ENCODE measurements at places on chromosomes 1 and 21. TPM values are rescaled to one million over a fixed set of nuclear protein-coding genes. Genes with fewer than 3 reads are reported as not detected.

TNFRSF18 gene
- 0.47 TPM for total RNA-seq

PLEKHN1 gene
- 0.24 TPM for total RNA-seq

ALPL gene
- 14.9 TPM for total RNA-seq

CYP4Z1 gene
- total RNA-seq: not detected

NAV1 gene
- 43.3 TPM for total RNA-seq

MCOLN2 gene
- not detected for total RNA-seq

LCE1C gene
- not detected for total RNA-seq

CACNA1E gene
- total RNA-seq: 3.8 TPM

DNA sequence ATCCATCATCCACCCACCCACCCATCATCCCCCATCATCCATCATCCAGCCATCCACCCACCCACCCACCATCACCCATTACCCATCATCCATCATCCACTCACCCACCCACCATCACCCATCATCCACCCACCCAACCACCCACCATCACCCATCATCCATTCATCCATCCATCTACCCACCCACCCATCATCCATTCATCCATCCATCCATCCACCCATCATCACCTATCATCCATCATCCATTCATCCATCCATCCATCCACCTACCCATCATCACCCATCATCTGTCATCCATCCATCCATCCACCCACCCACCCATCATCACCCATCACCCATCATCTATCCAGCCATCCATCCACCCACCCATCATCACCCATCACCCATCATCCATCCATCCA lies 81.5 kb downstream of the ADARB1 start:
- no peak for DNase-seq

DNA sequence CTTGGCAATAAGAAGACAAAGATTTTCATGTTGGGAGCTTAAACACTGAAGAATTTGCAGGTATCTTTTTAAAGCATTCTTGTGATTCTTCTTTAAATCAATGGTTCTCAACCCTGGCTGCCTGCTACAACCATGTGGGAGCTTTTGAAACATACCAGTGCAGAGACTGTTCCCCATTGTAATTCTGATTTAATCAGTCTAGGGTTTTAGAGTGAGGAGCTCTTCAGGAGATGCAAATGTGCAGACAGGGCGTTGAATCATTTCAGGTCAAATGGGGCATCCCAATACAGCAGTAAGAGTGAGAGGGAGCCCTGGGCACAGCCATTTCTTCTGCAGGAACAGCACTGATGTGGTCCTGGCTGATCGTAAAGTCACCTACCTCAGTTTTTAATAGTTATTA lies 24.3 kb downstream of the KCNJ6 start:
- DNase-seq: no peak

DNA sequence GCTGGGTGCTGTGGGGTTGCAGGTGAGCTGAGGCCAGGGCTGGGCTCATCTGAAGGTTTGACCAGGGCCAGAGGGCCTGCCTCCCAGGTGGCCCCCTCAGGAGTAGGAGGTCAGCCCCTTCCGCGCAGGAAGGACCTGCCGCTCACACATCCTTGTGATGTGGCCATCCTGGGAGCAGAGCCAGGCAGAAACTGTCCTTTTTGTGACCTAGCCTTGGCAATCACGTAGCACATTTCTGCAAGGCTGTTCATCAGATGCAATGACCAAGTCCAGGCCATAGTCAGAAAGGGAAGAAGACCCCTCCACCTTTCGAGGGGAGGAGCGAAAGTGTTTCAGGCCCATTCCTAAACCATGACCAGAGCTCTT lies 55.5 kb upstream of the TRAPPC10 start:
- DNase-seq: no peak

GRCh38 chr1:224377676-224378006 lies 21.0 kb downstream of the CNIH4 start:
- DNase-seq: peak; percentile 74

DNA sequence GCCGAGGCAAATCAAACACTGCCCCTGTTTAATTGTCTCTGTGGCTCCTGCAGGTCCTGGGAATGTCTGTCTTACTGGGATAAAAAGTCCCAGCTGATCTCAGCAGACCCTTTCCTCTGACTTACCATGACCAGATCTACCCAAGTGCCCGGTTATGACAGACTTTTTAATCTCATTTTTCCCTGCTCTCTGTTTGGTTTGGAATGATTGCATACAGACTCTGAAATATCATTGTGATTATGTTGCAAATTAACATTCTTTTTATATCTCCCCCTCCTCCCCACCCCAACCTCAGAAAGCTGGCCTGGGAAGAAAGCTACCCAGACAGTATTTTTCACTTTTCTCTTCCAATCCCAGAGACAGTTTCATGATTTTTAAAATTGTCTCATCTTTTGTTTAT lies 16.3 kb downstream of the RAB7B start:
- no peak for DNase-seq

DNA sequence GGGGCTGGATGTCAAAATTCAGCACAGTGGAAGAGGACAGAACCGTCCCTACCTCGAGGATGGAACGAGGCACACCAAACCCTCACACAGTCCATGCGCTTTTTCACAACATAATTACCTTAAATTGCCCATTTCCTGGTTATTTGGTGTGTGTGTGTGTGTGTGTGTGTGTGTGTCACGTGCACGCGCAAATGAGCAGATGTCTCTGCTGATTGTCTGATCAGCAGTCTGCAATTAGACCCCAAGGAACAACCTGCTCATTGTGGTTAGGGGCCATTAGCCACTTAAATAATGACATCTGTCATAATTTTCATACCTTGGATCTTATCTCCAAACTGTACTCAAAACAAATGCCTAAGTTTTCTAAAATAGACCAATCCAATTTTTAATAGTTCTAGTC lies 23.2 kb downstream of the AVPR1B start:
- DNase-seq: no peak

- DNase-seq: no peak
These were observed 177.9 kb downstream of the EIF4G3 start for GRCh38 chr1:20998826-20999225.

DNA sequence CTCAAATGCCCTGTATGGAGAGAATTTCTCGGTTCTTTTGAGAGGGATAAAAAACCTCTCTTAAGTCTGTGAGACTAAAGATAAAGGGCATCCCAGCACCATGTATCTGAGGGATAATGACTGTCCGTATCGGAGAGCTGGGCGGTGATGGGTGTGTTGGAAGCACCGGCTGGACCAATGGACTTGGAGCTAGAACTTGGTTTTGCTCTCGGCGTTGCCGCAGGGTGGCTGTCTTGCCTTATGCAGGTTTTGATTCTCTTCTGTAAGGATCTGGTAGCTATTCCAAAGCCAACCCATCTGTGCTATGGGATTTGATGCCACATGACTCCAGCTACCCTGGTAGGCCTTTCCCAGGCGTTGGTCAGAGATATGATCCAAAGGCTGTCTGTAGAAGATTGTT lies 348.8 kb downstream of the KIF26B start:
- no peak for DNase-seq

DNA sequence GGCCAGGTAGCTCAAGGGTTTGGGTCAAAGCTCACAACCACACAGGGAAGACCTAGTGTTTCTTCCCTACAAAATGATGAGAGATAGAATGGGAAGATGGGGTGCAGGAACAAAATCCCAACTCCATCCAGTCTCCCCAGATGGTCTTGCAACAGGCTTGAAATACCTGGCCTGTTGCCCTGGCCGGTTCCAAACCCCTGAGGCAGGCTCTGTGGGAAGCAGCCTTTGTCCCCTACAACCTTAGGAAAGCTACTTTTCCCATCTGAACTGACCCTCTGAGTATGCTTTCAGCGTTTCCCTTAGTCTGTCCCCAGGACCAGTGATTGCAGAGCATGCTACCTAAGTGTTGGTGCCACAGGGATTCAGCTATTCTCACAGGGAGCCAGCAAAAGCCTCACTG lies 104.0 kb downstream of the GDAP2 start:
- DNase-seq: no peak

GRCh38 chr1:244992833-244993232 lies 128.5 kb upstream of the HNRNPU start:
- no peak for DNase-seq

DNA sequence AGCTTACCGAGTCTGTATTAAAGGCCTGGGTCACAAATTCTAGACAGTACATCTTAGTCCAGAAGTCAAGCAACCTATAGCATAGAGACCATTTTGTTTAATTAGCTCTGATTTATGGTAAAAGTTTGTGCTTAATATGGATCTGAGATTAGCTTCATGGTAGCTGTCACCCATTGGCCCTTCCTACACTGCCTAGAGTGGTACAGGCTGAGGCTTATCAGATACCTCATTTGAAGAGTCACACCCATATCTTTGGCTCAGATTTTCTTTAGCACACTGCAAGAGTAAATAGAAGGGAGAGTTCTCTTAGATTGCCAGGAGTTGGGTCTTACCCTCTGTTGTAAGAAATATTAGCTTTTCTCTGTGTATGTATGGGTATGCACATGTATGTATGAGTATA lies 3.6 kb downstream of the AK4 start:
- DNase-seq: no peak

DNA sequence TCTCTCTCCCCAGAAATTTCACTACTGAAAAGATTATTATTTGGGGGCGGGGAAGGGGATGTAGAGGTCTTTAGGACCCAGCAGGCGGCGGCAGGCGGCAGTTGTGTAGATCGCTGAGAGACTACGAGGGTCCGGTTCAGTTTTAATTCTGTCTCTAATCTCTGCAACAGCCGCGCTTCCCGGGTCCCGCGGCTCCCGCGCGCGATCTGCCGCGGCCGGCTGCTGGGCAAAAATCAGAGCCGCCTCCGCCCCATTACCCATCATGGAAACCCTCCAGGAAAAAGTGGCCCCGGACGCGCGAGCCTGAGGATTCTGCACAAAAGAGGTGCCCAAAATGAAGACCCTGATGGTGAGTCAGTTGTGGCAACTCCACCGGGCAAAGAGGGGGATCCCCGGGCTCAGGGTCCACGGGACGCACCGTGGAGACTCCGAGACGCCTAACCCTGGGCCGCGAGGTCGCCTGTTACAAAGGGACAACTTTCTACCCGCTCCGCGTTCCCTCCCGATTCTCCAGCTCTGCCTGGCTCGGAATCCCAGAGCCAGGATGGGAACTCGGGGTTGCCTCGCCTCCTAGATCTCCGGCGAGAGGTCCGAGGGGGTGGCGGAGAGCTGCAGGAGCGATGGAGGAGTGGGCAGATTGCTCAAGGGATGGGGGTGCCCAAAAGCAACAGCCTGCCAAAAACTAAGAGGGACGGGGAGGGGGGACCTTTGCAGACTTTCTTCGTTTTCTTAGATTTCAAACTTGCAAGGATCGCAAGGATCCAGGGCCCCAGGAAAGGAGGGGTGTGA lies at the start of gene ST6GALNAC5:
TSS of gene ST6GALNAC5 (plus strand) at position 139 of the 789 bp plus-strand sequence.
- peak; percentile 56 for DNase-seq

DNA sequence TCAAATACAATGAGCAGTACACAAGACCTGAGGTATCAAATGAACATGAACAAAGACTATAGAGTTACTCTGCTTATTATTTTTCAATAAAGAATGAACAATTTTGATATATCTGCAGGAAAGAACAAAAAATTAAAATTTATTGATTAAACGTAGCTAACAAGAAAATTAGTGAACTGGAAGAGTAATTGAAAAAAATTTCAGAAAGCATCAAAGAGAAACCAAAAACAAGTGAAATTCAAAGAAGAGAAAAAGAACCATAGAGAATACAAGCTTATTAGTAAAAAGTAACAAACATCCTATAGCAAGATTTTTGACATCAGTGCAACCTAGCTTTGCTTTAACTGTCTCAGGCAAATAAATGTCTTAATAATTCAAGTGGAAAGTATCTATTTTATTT lies 106.6 kb downstream of the LRRIQ3 start:
- no peak for DNase-seq

DNA sequence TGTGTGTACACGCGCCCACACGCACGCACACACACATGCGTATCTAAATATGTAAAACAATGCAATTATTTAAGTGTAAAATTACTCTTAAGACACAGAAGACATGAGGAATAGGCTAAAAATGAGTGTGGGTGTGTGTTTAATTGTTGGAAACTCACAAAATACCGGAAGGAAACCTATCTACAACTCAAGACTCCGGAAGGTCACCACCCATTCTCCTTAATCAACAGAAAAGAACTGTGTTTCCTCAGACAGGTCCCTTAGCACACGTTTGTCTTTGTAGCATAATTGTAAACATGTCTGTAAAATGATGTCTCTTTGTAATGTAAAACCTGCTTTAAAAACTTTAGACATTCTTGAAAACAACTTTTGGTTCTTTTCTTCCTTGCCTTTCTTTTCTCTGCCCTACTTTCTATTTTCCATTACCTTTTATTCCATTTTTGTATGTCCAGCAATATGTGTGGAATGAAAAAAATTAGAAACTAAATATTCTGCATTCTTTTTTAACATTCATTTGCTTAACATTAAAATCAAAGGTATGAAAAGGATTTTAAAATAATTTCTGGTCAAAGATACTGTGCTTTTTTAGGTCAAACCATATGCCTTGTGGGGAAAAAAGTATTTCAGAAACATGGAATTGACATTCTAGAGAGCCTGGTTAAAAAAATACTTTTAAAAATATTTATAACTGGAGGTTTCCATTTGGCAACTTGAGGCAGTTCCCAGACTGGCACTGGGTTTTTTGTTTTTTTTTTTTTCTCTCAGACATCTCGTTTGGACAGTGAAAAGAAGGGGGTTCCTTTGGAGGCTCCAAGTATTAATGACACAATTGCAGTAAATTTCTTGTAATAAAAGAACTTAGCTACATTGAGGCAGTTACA lies 46.2 kb downstream of the ATP5PF start:
- peak; percentile 16 for DNase-seq

GRCh38 chr1:64663668-64664067 lies 81.2 kb upstream of the RAVER2 start:
- no peak for DNase-seq

- DNase-seq: peak; percentile 22
These were observed 262.9 kb upstream of the PROX1 start for GRCh38 chr1:213724640-213725536.

- no peak for DNase-seq
These were observed 36.4 kb downstream of the SLC2A7 start for GRCh38 chr1:8989821-8990220.

DNA sequence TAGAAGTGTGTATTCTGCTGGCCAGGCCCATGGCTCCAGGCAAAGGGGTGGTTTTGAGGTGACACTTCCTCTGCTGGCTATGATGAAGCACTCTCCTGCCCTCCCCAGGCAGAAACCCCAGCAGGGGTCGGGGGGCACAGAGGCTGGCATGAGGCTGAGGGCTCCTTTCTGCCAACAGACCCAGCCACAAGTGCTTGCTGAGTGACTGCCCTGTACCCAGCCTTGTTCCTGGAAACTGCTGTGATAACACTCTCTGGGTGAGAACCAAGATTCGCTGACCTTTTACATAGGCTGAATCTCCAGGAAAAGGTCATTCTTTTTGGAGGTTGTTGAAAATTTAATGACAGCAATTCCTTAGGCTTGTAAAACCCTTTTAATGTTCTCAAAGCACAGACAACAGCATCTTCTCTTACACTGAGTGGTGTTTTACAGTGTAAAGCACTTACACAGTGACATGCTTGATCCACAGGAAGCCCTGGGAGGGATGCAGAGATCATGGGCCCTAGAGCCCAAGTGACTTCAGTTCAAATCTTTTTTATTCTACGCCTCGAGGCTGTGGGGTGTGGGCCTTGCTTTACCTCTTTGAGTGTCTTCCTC lies 155.5 kb upstream of the FGGY start:
- DNase-seq: no peak

- no peak for DNase-seq
These were observed 70.6 kb downstream of the PTBP2 start for GRCh38 chr1:96792220-96792619.
